Activated naive CD4-positive, alpha-beta T cell treated with anti-CD3 and anti-CD28 coated beads for 36 hours (primary cell): ENCODE measurements at places on chromosomes 7 and 10.
A peak's percentile ranks its signal among the peaks of the same experiment; 100 is the strongest.

GRCh38 chr10:80737209-80737608 lies 199.5 kb downstream of the SH2D4B start:
- H3K27me3 ChIP-seq, result peaks cover 12% of the 10 kb centered on the region
- no peak overlapping the region for H3K27ac ChIP-seq
- H3K4me3 ChIP-seq, result no peak overlapping the region
- DNase-seq, result no peak

DNA sequence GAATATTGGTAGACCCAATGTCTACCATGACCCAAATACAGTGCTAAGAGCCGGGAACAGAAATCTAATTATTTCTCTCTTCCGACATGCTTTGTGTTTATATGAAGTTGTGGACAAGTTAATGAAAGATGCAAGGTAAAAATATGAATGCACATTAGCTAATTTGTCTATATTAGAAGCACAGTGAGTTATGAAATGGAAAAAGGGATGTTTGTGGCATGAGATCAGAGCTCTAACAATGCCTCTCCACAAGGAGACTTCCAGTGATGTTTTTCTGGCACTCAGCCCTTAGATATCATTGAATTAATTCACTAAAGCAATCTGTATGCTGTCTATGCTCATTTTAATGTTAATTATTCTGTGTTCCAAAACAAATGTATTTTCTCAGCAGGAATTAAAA lies 897.2 kb downstream of the CNTNAP2 start:
- H3K36me3 ChIP-seq, result no peaks in the 10 kb centered on the region
- H3K27ac ChIP-seq, result no peak overlapping the region
- H3K27me3 ChIP-seq, result no peaks in the 10 kb centered on the region
- DNase-seq, result no peak

DNA sequence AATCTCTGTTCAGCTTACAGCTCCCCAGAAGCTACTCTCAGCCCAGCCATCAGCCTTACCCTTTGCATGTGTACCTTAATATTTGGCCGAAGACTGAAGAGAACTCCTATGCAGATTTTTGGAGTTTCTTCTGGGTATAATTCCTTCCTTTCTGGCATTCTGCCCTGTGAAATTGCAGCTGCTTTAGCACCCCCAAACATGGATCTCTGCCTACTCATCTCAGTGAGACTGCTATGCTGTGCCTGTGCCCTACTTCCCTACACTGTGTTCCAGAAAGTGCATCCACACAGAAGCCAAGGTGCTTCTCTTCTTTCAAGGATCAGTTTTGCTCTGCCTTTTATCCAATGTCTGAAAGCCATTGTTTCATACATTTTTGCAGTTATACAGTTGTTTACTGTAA lies 81.6 kb downstream of the NPY start:
- H3K4me3 ChIP-seq, result no peak overlapping the region
- no peak overlapping the region for H3K27ac ChIP-seq
- H3K36me3 ChIP-seq, result no peaks in the 10 kb centered on the region
- no peaks in the 10 kb centered on the region for H3K4me1 ChIP-seq
- peaks cover 10% of the 10 kb centered on the region for H3K27me3 ChIP-seq

DNA sequence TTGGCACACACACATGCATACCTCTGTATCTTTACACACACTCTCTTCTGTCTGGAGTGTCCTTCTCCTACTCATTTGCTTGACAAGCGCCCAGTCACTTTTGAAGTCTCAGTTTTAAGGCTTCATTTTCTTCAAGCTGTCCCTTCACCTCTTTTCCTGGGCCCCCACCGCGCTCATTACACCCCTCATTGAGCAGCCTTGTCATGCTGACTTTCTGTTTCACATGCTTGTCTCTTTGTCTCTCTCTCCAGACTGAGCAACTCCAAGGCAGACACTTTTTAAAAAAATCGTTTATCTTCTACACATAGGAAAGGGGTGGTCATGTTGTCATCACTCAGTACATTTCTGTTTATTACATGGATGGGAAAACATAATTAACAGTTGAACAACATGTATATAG lies 225.2 kb upstream of the FZD1 start:
- H3K27ac ChIP-seq, result no peak overlapping the region
- no peaks in the 10 kb centered on the region for H3K36me3 ChIP-seq
- DNase-seq, result no peak
- peaks cover 3% of the 10 kb centered on the region for H3K27me3 ChIP-seq

GRCh38 chr10:30047430-30047829 lies 12.0 kb downstream of the JCAD start:
- no peak overlapping the region for H3K4me3 ChIP-seq
- peaks cover 20% of the 10 kb centered on the region for H3K4me1 ChIP-seq
- no peak overlapping the region for H3K27ac ChIP-seq
- H3K36me3 ChIP-seq, result no peaks in the 10 kb centered on the region
- DNase-seq, result no peak

DNA sequence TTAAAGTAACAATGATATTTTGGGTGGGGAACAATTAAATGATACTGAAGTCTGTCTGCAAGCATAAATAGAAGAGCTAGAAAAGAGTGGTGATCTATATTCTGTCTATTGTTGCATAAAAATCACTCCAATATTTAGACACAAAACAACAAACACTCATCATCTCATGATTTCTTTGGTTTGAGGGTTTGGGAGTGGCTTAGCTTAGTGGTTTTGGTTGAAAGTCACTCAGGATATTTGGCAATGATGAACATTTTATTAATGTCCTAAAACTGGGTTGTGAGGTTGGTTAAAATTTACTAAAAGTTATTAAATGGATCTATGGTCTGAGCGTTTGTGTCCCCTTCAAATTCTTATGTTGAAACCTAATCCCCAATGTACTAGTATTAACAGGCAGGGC lies 54.7 kb upstream of the EGFR start:
- H3K27me3 ChIP-seq, result peaks cover 2% of the 10 kb centered on the region
- H3K4me1 ChIP-seq, result no peaks in the 10 kb centered on the region
- no peak overlapping the region for H3K4me3 ChIP-seq

DNA sequence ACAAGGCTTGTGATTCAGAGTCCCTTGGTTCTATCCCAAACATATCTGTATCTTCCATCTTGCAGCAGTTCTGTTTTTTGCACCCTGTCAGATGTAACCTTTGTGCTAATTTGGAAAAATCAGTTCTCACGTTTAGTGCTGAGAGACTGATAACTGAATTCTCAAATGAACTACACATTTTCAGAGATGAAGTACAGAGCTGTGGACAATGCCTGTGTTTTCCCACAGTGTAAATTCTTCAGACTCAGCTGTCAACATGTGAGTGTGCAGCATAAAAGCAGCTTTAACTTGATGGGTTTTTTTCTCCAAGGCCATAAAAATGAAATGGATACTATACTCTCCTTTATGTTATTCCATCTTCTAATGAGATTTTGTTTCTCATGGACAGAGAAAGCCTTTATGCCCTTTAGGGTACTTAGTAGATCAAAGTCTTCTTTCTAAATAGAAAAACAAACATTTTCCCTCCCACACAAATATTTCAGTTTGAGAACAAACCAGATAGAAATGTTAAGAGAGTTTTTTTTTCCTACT lies 150.9 kb downstream of the SEMA3A start:
- no peak overlapping the region for H3K4me3 ChIP-seq
- DNase-seq, result no peak
- H3K27me3 ChIP-seq, result no peaks in the 10 kb centered on the region
- H3K4me1 ChIP-seq, result peaks cover 1% of the 10 kb centered on the region
- no peak overlapping the region for H3K27ac ChIP-seq

- H3K4me1 ChIP-seq, result peaks cover 43% of the 10 kb centered on the region
- H3K27ac ChIP-seq, result no peak overlapping the region
- no peaks in the 10 kb centered on the region for H3K27me3 ChIP-seq
- DNase-seq, result no peak
- H3K36me3 ChIP-seq, result no peaks in the 10 kb centered on the region
- no peak overlapping the region for H3K4me3 ChIP-seq
Observed at GRCh38 chr10:33145451-33146188, 187.6 kb upstream of the ITGB1 start.

DNA sequence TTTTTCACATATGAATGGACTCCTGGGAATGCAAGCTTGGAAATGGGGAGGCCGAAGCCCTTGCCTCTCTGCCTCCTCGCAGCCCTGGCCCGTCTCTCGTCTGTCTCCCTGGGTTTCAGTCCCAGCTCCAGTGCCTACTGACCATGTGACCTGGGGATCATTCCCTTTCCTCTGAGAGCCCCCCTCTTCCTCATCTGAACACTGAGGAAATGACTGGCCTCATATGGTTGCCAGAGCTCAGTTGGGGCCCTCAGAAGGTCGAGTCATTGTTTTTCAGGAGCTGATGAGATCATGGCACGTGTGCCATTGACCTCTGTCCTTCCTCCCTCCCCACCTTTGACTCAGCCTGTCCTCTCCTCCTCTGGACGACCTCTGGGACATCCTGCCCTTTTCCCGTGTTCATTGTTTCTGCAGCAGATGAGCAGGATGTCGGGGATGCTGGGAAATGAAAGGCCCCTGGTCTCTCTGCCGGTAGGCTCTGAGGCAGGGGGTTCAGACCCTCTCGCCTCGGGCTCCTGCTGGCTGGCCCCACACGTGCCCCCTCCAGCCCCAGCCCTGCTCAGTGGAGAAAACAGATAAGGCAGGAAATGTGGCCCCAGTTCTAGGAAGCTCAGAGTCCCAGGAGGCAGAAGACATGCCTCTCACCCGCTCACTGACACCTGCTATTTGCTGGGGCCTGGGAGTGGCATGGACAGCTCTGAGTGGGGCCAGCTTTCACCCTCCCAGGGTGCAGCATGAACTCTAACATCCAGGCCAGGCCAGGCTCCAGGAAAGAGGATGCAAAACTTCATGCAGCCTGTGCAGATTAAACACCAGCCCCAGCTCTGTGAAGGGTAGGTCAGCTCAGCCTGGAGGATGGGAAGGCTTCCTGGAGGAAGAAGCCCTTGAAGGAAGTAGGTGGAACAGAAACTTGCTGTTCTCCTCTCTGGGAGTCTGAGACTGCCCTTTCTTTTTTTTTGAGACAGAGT lies 8.3 kb upstream of the PPP1R35 start:
- DNase-seq, result peak; percentile 45
- H3K4me1 ChIP-seq, result peaks cover 14% of the 10 kb centered on the region
- no peaks in the 10 kb centered on the region for H3K36me3 ChIP-seq
- H3K4me3 ChIP-seq, result no peak overlapping the region

GRCh38 chr10:61793760-61794703 lies 107.5 kb upstream of the ARID5B start:
- DNase-seq, result no peak
- no peak overlapping the region for H3K27ac ChIP-seq
- H3K27me3 ChIP-seq, result no peaks in the 10 kb centered on the region
- no peaks in the 10 kb centered on the region for H3K4me1 ChIP-seq
- H3K4me3 ChIP-seq, result no peak overlapping the region
- H3K36me3 ChIP-seq, result no peaks in the 10 kb centered on the region

- H3K27ac ChIP-seq, result no peak overlapping the region
- no peak for DNase-seq
- no peaks in the 10 kb centered on the region for H3K36me3 ChIP-seq
- H3K27me3 ChIP-seq, result no peaks in the 10 kb centered on the region
- H3K4me3 ChIP-seq, result no peak overlapping the region
Observed at GRCh38 chr7:132509643-132510042, 66.6 kb downstream of the PLXNA4 start.

- no peaks in the 10 kb centered on the region for H3K4me1 ChIP-seq
- H3K27me3 ChIP-seq, result no peaks in the 10 kb centered on the region
- no peak overlapping the region for H3K27ac ChIP-seq
- H3K36me3 ChIP-seq, result no peaks in the 10 kb centered on the region
- DNase-seq, result no peak
Observed at GRCh38 chr7:52958621-52959140, 76.8 kb upstream of the POM121L12 start.

GRCh38 chr7:47326808-47327207 lies 255.1 kb downstream of the TNS3 start:
- H3K4me3 ChIP-seq, result no peak overlapping the region
- H3K36me3 ChIP-seq, result no peaks in the 10 kb centered on the region
- H3K4me1 ChIP-seq, result no peaks in the 10 kb centered on the region

GRCh38 chr10:48501226-48501625 lies 103.6 kb downstream of the ARHGAP22 start:
- H3K27me3 ChIP-seq, result peaks cover under 1% of the 10 kb centered on the region
- no peaks in the 10 kb centered on the region for H3K36me3 ChIP-seq
- no peaks in the 10 kb centered on the region for H3K4me1 ChIP-seq
- no peak overlapping the region for H3K4me3 ChIP-seq
- no peak for DNase-seq

DNA sequence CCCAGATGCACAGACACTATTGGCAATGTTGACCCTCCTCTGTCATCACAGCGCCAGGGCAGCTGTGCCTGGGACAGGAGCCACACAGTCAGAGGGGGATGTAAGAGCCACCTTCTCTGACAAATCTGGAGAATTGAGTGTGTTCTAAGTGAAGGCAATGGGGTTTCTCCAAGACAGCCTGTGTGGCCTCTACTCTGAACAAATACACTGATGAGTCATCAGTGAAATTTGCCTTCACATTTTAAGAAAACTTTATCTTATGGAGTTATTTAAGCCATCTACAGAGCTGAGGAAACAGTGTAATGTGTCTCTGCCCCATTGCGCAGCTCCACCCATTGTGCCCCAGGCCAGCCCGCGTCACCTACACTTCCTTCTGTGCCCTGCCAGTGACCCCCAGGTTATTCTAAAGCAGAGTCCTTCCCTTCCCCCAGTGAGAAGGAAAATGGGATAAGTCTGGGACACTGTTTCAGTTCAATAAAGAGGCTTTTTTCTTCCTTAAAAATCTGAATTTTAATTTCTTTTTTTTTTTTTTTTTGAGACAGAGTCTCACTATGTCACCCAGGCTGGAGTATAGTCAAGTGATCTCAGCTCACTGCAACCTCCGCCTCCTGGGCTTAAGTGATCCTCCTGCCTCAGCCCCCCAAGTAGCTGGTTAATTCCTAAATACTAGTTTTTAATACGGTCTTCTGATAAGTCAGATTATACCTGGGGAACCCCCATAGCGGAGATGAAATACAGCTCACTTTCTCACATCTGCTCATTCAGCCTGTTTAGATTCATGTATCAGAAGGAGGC lies 21.8 kb downstream of the AKR1E2 start:
- H3K4me1 ChIP-seq, result peaks cover 6% of the 10 kb centered on the region
- peaks cover 4% of the 10 kb centered on the region for H3K36me3 ChIP-seq
- no peak overlapping the region for H3K4me3 ChIP-seq

GRCh38 chr7:19322002-19322401 lies 176.8 kb upstream of the FERD3L start:
- H3K36me3 ChIP-seq, result no peaks in the 10 kb centered on the region
- no peak for DNase-seq
- H3K27me3 ChIP-seq, result no peaks in the 10 kb centered on the region
- no peak overlapping the region for H3K4me3 ChIP-seq

- H3K4me1 ChIP-seq, result no peaks in the 10 kb centered on the region
- H3K4me3 ChIP-seq, result no peak overlapping the region
- peaks cover 3% of the 10 kb centered on the region for H3K27me3 ChIP-seq
Observed at GRCh38 chr10:29009464-29009863, 279.4 kb upstream of the LYZL1 start.

GRCh38 chr7:151673216-151673615 lies 153.5 kb upstream of the RHEB start:
- no peak for DNase-seq
- H3K27me3 ChIP-seq, result no peaks in the 10 kb centered on the region
